ENCODE measurements at places on chromosomes 12 and 14. TPM values are rescaled to one million over a fixed set of nuclear protein-coding genes. Genes with fewer than 3 reads are reported as not detected.

Gene RFC5
- total RNA-seq: 8.4 TPM

- no peak for DNase-seq
Measured at GRCh38 chr12:53674977-53675700, 744 bp downstream of the ATP5MC2 start.

GRCh38 chr14:96582995-96583394, 80.8 kb downstream of the PAPOLA start:
- DNase-seq: no peak

DNA sequence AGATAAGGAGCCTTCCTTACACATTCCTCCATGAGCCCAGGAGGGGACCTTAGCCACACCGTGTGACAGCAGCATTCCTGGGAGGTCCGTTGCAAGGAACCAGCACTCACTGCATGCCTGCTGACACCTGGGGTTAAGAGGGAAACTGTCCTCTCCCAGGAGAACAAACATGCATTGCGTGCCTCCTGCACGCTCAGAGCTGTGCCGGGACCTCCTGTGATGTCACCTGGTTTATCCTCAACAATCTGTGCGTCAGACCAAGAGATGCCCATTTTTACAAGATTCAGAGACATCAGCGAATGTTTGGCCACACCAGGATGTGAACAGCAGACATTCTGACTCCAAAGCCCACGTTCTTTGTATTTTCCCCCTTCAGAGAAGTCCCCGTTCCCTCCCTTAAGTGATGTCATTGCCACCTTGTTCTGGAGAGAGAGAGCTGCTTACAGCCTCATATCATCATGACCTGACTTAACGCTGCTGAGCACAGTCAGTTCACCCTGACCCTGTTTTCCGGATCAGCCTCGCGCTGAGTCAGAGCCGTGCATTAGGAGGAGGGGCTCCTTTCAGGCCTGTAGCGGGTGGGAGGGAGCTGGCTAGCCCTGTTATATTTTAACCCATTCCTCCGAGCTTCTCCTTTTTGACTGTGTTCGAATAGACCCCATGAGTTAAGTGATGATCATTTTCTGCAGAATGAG, 36.2 kb downstream of the TMEM120B start:
- peak; percentile 26 for DNase-seq

- no peak for DNase-seq
Measured at GRCh38 chr14:94312481-94313246, 10.5 kb downstream of the SERPINA6 start.

- no peak for DNase-seq
Measured at GRCh38 chr14:87133073-87133801, 859.7 kb downstream of the GALC start.

Gene NYNRIN
- total RNA-seq: 33.5 TPM

Gene REM2
- total RNA-seq: 73.2 TPM

- no peak for DNase-seq
Measured at GRCh38 chr12:109758426-109759420, 45.1 kb downstream of the FAM222A start.

DNA sequence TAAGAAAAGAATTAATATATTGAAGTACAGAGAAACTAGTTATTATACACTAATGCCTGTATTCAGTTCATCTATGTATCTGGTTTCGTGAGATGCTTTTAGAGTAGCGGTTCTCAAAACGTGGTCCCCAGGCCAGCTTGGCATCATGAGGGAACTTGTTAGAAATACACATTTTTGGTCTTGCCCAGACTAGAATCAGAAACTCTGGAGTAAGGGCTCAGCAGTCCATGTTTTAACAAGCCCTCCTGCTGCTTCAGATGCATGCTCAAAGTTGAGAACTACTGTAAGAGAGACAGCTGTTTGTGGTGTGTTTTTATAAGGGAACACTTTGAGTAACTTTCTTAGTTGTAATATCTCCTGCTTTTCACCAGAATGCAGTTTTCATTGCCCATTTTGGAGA, 18.1 kb downstream of the GPATCH2L start:
- DNase-seq: no peak

GRCh38 chr14:104723651-104724406, at the start of gene ADSS1:
TSS of gene ADSS1 (plus strand) at chr14:104724229. CDS start at chr14:104724271, 42 bp downstream.
- DNase-seq: peak; percentile 77

Data from glutamatergic neuron (in vitro differentiated cells).